ENCODE measurements at places on chromosomes 11 and 22.

GRCh38 chr11:30760345-30760744, 174.2 kb upstream of the MPPED2 start:
- DNase-seq: no peak

GRCh38 chr11:133081020-133081419, 451.3 kb downstream of the OPCML start:
- DNase-seq: no peak

DNA sequence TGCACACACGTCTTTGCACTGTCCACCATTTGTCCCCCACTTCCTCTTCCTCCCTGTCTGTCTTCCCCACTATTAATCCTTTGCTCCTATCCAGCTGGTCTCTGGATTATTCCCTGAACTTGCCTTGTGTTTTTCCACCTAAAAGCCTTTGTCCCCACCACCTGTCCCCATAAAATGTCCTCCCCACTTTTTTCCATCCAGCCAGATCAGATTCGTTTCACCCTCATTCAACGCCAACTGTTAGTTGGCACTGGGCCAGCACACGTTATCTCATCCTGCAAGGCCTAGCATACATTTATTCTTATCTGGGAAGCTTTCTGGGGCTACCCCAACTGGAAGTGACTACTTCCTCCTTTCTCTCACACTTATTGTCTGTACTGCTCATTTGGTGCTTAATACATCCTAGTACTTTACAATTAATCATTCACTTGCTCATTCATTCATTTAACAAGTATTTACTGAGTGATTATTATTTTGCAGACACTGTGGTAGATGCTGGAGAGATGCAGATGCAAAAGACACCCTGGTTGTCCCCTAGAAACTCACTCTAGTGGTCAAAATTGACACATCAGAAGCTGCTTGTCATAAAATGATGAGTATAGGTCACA, 96.2 kb downstream of the RASSF10 start:
- no peak for DNase-seq

GRCh38 chr11:91926965-91927364, 297.7 kb upstream of the FAT3 start:
- DNase-seq: no peak

- DNase-seq: no peak
Observed at GRCh38 chr22:25085156-25085555, 114.5 kb upstream of the CRYBB3 start.

DNA sequence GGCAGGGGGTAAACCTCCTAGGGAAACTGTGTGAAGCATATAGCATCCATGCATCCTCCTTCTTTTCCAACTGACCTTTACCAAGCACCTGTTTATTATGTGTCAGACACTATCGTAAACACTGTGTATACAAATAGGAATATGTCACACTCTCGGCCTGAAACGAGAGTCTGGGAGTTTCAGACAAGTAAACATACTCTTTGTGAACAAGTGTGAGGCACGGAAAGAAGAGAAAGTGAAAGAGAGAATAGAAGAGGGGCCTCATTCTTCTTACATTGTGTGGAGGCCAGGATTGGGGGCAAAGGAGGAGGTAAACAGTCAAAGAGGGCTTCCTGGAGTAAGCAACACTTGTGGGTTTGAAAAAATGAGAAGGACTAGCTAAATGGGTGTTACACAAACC, 16.4 kb downstream of the CSNK2A3 start:
- no peak for DNase-seq

DNA sequence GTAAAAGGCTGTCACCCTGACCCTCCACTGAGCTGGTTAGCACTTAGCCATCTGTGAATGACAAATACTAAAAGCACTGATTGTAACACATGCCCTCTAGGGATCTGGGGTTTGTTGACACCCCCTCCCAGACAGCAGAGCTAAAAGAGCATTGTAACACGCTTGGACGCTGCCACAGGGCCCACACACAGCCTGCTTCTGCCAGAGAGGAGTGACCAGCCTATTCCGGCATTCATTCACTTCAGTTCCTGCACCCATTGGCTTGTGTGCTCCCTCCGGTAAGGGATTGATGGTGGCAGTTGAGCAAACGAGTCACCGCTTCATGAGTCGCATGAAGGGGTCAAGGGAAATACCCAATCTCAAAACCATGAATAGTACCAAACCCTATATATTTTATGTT, 15.8 kb downstream of the OR10D3 start:
- no peak for DNase-seq

DNA sequence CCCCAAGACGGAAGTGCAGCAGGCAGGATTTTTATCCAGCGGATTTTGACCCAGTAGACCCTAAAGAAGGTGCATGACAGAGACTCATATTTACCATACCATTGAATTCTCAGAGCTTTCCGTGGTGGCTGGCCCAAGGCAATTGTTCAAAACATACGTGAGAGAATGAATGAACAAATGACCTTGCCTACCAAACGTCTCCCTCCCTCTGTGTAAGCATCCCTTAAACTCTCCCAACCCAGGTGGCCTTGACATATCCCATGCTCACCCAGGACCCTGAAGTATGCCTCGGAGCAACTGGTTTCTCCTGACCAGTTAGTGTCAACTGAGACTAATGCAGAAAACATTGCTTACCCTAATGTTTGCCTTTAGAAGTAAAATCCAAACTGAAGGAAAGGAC, 154.9 kb downstream of the TEAD1 start:
- DNase-seq: no peak

- no peak for DNase-seq
Observed at GRCh38 chr22:40960145-40960544, 9.0 kb downstream of the RBX1 start.

- no peak for DNase-seq
Observed at GRCh38 chr11:119772641-119773415, 43.8 kb upstream of the NECTIN1 start.

GRCh38 chr11:64128255-64129006, 37.5 kb downstream of the MACROD1 start:
- no peak for DNase-seq

DNA sequence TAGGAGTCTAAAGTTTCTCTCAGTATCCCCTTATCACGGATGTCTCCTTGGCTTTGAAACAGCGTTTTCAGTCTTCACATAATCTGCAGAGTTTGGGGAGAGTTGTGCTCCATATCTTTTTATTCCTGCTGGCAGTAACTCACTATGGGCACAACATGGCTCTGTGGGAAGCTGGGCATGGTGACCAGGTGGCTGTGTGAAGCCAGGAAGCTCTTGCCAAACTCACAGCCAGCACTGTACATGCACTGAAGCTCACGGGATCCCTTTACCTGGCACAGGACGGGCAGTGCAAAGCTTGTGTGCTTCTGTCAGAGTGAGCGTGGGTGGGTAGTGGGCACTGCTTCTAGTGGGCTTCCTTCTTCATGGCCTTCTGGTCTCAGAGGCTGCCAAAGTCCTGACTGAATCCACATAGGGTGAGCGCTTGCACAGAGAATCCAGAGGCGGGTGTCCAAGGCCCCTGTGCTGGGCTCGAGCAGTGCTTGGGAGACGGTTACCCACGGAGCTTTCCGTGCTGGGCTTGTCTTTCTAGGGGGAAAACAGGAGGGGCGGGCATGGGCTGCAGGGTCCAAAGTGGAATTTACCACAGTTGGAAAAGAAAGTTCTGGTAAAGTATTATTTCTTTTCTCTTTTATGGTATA, 10.8 kb upstream of the KDM4E start:
- DNase-seq: no peak

DNA sequence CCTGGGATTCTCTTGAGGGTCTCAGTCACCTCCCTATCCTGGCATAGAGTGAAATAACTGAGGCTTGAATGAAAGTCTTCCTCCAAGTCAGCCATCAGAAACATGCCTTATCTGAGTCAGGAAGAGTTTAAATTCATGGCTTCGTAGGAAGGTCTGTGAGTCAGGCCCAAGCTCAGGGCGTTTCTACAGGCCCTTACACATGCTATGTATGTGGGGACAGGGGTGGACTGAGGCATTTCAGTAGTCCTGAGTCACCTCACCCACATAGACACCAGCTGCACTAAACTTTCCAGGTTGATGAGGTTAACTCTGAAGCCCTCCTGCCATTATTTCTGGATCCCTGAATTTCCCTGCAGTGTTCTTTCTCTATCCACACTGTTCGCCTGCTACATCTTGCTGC, 134.6 kb upstream of the RCN1 start:
- DNase-seq: no peak

DNA sequence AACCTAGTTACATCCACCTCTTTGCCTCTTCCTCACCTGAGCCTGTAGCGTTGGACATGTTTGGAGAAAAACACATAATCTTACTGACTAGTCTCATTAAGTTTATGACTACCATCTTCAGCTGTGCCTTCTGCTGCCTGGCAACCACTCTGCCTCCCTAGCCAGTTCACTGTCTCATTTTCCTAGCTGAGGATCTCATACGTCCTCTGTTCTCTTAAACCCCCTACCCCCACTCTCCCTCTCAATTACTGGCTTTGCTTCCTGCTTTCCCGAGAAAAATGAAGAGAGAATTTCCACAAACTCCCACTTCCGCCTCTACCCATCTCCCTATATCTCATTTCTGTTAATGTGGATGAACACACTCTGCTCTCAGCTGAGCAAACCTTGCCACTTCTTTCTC, 239.3 kb upstream of the POU2AF2 start:
- no peak for DNase-seq

- DNase-seq: peak; percentile 82
Observed at GRCh38 chr22:35376728-35377472, 4.0 kb upstream of the HMOX1 start.

DNA sequence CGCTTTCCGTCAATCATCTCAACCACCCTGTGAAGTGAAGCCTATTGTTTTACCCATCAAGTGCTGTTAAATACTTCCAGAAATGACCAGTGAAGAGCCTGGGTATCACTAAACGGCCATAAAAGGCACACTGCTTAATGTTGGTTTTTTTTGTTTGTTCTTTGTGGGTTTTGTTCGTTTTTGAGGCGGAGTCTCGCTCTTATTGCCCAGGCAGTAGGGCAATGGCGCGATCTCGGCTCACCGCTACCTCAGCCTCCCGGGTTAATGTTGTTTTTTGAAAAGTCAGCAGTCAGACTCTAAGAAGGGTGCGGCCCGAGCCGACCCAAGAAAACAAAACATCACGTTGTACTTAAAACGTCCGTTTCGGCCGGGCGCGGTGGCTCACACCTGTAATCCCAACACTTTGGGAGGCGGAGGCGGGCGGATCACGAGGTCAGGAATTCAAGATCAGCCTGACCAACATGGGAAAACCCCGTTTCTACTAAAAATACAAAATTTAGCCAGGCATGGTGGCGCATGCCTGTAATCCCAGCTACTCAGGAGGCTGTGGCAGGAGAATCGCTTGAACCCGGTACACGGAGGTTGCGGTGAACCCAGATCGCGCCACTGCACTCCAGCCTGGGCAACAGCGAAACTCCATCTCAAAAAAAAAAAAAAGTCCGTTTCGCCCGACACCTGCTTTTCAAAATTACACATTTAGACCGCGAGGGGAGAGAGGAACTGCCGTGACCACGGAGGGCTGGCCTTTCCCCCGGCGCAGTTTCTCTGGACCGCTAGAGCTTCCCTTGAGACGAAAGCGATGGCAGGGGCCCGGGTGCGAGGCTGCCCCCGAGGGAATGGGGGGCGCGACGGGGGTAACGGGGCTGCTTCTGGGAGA, 714 bp downstream of the CD59 start:
- peak; percentile 44 for DNase-seq

DNA sequence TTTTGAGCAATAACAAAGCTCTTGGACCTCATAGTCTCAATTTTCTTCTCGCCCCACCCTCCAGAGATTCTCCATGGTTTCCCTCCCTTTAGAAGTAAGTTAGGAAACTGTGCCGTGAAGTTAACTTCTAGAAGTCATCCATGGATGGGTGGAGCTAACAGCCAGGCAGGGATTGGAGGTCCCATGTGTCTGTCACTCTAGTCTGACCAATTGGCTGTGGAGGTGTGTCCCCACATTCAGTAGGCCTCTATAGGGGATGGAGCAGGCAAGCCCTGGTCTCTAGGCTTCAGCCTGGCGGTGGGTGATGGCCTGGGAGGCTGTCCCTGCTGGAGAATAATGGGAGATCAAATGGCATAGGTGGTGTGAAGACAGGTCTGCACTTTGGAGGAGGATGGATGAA, 50.7 kb downstream of the TP53I11 start:
- peak; percentile 7 for DNase-seq

GRCh38 chr11:115552151-115552772, 48.0 kb upstream of the CADM1 start:
- DNase-seq: no peak

DNA sequence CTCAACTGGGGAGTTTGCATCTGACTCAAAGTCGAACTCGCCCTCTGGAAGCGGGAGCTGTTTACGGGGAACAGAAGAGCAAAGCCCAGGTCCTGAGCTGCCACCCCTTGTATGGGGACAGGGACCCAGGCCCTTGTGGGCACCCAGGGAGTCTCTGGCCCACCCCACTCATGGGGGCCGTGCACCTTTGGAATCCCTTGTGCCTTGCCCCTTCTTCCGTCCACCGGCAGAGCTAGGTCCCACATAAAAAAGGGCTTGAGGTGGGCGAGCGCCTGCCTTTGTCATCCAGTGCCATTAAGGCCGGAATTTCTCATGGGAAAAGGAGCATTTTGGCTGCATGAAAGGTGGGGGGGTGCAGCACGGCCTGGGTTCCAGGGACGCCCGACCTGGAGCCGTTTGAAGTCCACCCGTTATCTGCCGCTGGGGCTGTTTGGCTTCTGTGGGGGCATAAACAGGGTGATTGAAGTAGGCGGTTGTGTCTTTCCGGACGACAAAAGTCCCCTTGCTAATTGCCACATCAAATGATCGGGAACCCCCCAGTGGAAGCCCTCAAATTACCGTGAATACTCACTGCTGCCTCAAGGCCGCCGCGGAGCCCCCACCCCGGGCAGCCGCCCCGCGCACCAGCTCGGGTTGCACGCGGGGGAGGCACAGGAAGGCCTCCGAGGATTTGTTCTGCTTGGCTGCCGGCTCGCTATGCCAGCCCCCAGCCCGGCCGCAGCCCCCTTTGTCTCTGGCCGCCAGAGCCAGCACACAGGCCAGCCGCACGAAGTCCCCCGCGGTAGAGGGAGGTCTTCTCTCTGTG, 49.0 kb upstream of the FGF3 start:
- DNase-seq: no peak

DNA sequence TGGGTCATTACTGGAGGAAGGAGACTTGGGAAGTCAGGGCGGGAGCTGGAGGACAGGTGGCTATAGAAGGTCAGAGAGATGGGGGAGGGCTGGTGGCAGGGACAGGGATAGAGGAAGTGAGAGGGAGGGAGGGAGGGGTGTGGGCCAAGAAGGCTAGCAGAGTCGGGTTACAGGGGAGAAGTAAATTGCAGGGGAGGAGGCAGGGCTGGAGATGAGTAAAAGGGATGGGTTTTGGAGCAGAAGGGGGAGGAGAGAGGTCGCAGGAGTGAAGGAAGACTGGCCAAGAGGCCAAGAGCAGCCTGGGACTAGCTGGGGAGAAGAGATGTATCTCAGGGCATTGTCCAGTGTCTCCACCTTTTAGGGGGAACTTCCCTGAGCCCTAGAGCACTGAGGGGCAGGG, 33.0 kb downstream of the LRRC10B start:
- no peak for DNase-seq

DNA sequence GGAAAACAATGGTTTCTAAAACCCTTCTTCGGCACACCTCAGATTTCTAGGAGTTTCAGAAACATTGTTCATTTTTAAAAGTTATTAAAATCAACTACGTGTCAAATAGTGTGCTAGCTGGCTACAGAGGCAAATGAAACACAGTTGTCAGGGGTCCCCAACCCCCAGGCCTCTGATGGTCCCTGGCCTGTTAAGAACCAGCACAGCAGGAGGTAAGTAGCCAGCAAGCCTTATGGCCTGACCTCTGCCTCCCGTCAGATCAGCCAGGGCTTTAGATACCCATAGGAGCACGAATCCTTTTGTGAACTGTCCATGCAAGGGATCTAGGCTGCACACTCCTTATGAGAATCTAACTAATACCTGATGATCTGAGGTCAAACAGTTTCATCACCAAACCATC, 648.2 kb downstream of the FAM181B start:
- no peak for DNase-seq
